ENCODE measurements at places on chromosomes 7 and 10.

- no peak for DNase-seq
These were observed 282.6 kb downstream of the CAMK1D start for GRCh38 chr10:12631787-12632562.

DNA sequence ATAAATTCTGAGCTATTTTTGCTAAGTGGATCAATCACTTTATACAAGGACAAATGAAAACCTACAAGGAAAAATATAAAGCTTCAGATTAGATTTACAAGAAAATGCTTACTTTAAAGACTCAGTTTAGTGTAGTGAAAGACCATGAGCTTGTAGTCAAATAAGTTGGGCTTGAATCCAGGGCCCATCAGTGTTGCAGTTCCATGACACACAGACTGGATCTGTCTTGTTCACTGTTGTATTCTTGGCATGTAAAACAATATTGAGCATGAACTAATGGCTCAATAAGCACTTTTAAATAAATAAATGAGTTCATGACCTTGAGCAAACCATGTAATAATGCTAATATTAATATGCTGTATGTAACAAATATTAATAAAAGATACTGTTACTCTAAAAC is 164.6 kb upstream of the KCND2 start:
- no peak for DNase-seq

- DNase-seq: no peak
These were observed 94.4 kb downstream of the VOPP1 start for GRCh38 chr7:55477781-55478374.

GRCh38 chr7:76209310-76209709 is 7.6 kb downstream of the SRRM3 start:
- no peak for DNase-seq

DNA sequence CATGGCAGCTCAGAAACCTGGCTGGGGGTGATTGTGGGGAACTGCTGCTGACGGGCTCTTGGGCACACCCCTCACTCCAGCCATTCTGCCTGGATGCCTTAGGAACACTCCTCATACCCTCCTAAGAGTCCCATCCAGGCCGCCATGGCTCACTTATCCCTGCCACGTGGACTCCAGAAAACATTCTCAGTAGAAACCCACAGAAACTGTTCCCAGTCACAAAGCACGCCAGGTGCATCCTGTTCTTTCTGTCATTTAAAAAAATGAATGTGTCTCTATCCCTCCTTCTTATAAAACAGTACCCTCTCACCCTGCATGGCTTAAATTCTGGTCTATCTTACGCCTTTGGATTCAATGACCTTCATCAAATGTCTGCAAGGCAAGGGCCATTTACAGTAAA is 177.7 kb downstream of the CUX1 start:
- DNase-seq: no peak

DNA sequence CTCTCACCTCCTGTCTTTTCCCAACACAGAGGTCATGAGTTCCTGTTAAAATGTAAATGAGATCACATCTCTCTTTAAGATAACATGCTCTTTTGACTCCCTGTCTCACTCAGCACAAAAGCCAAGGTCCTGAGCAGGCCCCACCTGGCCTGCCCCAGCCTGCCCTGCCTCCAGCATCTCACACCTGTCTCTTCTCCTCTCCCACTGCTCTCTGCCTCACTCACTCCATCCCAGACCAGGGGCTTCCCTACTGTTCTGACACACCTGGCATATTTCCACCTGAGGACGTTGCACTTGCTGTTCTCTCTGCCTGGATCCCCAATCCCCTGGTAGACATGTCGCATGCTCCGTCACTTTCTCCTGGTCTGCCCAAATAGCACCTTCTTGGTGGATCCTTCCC is 285.0 kb upstream of the ZMIZ1 start:
- DNase-seq: no peak

GRCh38 chr7:76326646-76327233 is 24.3 kb downstream of the HSPB1 start:
- no peak for DNase-seq

DNA sequence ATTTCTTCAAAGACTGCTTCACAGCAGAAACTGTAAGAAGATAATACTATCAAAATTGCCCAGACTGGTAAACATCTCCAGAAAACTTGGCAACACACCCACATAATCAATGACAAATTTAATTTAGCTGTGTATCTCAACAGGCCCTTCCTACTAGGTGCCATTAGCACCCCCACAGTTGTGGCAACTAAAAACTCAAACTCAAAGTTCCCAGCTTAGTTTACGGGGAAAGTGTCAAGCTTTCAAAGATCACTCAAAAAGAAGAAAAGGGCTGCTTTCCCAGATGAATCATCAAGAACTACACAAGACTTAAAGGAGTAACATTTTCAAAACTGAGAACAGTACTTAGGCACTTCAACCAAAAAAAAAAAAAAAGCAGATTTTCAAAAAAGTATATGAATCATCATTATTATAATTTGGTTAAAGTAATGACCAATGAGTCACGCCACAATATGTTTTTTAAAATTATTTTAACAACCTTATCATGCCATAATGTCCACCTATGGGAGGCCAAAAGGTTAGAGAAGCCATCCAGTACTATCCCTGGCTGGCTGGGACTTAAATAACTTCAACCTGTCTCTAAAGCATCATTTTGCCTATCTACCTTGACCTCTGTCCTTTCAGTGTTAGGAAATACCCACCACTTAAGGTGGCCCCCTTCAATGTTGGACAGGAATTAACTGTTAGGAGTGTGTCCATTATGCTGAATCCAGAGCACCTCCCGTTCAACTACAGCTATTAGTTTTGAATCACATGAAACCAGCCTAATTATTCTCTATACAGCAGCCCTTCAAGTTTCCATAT is 90.8 kb downstream of the ZFAND4 start:
- DNase-seq: no peak

GRCh38 chr10:31099664-31100063 is 68.0 kb upstream of the ZNF438 start:
- DNase-seq: no peak

DNA sequence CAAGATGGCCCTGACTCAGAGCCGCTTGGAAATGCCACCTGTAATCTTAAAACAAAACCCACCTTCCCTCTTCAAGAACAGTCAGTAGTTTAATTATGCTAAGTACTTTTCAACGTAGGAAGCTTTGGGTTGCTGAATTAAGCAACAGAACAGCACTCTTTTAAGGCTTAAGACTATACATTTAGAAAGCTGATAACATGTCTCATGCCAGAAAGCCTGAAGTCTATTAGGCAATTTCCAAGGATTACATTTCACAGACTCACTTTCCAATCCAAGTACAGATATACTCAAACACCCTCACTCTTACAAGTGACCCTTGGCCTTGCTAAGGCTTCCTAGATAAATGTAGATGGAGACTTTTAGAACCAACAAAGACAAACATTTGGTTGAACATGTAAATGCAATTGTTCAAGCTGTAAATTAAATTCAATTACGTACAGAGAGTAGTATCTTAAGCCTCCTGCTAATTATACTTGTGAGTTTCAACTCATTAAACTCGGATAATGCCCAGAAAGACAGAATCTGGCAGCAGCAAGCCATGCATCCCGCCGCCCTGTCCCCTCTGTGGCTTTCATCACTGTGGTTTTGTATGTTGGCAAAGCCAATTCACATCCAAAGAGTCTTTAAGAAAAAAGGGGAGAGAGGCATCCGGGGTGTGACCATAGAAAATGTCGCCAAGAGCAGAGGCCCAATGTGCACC is 283.1 kb upstream of the NRP1 start:
- DNase-seq: no peak

DNA sequence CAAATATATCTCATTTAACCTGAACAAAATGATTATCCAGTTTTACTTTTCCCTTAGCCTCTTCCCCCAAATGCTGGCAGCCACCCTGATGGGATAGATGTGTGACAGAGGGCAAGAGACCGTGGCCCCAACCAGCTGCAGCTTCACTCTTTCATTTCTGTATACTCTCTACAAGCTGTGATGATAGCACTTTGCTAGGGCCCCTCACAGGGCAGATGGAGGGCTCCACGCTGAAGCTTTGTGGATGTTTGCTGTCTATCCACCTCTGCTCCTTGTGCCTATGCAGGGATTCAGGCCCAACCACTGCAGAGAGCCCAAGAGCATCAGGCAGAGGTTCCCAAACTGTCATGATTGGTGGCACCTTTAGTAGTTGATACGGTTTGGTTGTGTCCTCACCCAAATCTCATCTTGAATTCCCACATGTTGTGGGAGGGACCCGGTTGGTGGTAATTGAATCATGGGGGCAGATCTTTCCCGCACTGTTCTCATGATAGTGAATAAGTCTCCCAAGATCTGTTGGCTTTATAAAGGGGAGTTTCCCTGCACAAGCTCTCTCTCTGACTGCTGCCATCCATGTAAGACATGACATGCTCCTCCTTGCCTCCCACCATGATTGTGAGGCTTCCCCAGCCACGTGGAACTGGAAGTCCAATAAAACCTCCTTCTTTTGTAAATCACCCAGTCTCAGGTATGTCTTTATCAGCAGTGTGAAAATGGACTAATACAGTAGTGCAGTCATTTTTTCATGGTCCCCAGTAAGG is 20.1 kb downstream of the HTRA1 start:
- no peak for DNase-seq

DNA sequence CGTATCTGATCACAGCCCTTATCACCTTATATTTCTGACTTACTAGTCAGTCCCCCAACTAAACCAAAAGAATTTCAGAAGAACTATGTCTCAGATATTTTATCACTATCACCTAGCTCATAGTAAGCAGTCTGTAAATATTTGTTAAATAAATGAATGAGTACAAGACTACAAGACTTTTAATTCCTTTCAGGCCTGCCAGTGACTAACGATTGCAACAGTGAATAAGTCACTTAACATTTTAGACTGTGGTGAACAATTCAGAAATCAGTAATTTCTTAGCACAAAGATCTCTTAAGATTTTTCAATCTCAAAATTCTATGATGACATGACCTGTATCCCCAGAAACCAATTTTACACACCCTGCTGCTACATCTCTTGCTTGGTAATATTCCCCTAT is 162.2 kb downstream of the IMMP2L start:
- no peak for DNase-seq

GRCh38 chr10:118983263-118983662 is 46.3 kb upstream of the NANOS1 start:
- DNase-seq: no peak

DNA sequence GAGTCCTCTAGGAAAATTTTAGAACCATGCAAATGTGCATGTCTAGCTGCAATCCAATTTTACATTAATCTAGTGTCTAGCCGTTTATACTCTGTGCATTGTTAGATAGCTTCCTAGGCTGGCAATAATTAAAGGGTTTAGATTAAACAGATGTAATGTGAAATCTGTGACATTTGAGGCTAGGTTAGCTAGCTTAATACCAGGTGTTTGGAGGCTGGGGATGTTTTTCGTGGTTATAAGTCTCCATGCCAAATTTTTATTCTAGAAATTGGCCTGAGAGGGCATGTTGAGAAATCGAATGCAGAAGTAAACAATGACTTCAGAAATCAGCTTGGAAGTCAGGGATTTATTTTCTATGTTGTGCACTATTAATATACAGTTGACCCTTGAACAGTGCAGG is 94.2 kb downstream of the ST7 start:
- DNase-seq: no peak

- no peak for DNase-seq
These were observed 142.0 kb downstream of the PTPN20 start for GRCh38 chr10:47053081-47053798.

GRCh38 chr10:1961989-1962388 is 224.7 kb upstream of the ADARB2 start:
- no peak for DNase-seq

DNA sequence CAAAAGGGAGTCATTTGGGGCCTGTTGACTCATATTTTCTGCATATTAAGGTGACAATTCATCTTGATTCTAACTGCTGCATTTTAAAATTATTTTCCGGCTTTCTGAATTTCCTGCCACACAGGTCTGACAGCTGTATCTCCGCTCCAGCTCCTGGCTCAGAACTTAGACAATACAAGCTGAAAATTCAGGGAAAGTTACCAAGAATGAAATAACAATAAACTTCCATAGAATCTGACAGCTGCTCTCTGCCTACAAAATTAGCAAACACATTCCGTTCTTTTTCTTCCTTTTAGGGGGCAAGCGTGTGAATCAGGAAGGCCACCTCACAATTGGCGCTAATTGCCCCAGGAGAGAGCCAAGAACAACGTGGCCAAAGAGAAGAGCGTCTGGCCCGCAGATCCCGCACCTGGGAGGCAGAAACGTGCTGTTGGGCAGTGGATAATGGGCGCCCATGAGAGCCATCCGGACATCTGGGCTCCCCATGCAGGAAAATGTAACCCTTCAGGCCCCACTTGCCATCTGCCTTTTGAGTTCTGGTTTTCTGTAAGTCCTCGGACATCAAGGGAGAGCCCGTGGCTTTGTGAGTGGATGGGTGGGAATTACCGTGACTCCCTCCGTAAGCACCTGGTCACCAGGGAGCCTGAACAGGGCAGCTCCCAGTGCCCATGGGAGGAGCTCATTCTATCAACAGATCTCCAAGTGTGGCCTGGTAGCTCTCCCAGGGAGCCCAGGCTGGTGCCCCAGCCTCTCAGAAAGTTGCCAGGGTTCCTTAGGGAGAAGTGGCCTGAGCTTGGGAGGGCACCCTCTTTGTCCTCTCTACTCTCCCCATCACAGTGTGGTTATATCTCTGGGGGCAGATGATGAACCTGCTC is 5.0 kb downstream of the CLRN3 start:
- DNase-seq: no peak

DNA sequence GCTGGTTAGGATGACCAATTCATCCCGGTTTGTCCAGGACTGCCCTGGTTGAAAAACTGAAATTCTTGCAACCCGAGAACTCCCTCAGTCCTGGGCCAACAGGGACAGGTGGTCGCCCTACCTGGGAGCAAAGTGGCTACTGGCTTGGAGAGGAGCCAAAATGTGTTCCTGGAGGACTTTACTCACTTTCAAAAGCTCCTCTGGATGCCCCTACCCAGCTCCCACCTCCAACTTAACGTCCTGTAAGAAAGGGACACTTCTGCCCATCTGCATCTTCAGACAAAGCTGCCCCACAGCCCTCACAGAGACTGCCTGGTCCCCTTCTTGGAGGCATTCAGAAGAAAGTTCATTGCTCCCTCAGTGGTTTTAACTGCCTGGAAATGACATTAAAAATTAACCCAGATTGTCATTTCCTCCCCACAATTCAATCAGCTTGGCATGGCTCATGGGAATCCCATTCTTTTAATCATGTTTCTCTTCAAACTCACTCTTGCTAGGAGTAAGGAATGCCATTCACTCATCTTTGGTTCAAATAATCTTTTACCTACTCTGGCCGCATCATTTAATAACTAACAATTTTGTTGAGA is 24.0 kb upstream of the HSPA12A start:
- DNase-seq: no peak

GRCh38 chr10:84087202-84087601 is 52.1 kb upstream of the GHITM start:
- DNase-seq: no peak

GRCh38 chr10:3568392-3568791 is 216.6 kb downstream of the KLF6 start:
- DNase-seq: no peak

DNA sequence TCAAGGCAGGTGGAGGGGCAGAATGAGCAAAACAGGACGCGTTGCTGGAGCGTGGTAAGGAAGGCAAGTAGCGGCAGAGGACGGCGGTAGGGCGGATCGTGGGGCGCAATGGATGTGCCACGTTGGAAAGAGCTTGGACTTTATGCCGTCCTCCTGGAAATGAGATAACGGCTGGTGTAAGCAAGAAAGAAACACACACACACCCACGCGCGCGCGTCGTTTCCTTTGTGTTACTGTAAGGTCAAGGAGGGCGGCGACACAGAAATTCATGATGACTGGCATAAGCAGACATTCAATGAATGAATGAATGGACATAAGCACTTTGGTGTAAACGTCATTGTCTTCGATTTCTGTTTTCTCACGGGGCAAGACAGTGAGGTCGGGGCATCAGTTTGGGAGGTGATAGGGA is 683 bp upstream of the ENTPD7 start:
- peak; percentile 15 for DNase-seq
